ENCODE measurements at places on chromosomes 3 and 15.

GRCh38 chr3:190010486-190010885, 110.2 kb downstream of the P3H2 start:
- no peak for DNase-seq

- DNase-seq: no peak
These were observed 43.4 kb upstream of the LMCD1 start for GRCh38 chr3:8458238-8458661.

DNA sequence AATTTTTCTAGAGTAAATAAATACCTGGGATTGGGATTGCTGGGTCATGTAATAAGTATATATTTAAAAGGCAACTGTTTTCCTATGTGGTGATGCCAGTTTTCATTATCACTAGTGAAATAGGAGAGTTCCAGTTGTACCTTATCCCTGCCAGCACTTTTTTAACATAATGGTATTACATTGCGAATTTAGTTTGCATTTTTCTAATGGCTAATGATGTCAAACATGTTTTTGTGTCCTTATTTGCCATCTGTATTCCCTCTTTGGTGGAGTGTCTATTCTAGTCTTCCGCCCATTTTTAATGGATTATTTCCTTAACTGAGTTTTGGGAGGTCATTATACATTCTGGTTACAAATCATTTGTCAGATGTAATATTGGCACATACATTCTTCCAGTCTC, 88.3 kb downstream of the GHSR start:
- DNase-seq: no peak

- peak; percentile 63 for DNase-seq
These were observed 1.6 kb upstream of the CHST13 start for GRCh38 chr3:126522363-126522788.

GRCh38 chr3:62041681-62042080, 331.7 kb downstream of the FEZF2 start:
- no peak for DNase-seq

- no peak for DNase-seq
These were observed 226.0 kb upstream of the GOLGA6L4 start for GRCh38 chr15:84009616-84010015.

DNA sequence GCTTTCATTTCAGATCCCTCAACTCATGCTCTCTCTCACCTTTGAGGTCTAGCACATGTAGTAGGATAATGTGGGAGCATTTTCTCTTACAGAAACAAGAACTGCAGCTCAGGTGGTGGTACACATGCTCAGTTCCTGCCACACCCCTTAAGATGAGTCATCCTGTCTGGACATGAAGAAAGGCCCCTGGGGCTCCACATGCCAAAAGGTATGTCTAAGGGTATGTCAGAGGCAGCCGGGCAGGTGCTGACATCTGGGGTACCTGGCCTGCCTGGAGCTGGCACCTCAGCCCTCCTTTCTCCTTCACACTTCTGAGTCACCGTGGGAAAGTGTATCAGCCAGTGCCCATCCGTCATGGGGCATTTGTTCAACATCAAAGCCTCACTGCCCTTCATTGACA, 209.9 kb downstream of the OCA2 start:
- no peak for DNase-seq

DNA sequence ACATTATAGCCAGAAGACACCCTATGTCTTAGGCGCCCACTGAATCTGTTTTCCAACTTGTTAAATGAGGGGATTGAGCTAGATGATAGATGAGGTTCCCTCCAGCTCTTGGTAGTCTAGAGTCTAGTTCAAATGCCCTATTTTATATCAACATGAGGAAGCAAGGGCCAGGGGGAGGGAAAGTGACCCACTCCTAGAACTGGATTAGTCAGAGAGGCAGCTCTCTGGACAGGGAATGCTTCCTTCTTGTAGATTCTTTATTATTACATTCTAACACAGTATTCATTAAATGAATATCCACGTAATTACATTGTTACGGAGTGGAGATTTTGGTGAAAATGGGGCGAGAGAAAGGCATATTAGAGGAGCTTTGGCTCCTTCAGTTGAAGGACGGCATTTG, 89.5 kb downstream of the RAD18 start:
- DNase-seq: no peak

DNA sequence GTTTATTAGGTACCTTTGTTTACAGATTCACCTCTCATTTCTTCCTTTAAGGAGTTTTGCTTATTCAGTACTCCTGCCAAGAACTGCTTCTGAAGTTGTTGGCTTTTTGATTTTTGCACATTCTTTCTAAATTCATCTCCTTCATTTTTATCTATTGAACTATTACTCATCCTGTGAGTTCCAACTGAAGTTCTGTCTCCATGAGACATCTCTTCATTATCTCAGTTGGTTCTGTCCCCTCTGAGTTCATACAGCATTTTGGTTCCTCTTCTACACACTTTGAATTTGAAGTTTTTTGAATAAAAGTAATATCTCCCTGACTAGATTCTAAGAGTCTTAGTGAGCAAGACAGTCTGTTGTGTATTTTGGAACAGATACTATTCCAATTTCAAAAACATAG, 299.7 kb downstream of the OTOL1 start:
- no peak for DNase-seq

GRCh38 chr15:95405447-95405846, 925.1 kb upstream of the NR2F2 start:
- no peak for DNase-seq

- DNase-seq: no peak
These were observed 81.5 kb upstream of the PRICKLE2 start for GRCh38 chr3:64306745-64307144.

DNA sequence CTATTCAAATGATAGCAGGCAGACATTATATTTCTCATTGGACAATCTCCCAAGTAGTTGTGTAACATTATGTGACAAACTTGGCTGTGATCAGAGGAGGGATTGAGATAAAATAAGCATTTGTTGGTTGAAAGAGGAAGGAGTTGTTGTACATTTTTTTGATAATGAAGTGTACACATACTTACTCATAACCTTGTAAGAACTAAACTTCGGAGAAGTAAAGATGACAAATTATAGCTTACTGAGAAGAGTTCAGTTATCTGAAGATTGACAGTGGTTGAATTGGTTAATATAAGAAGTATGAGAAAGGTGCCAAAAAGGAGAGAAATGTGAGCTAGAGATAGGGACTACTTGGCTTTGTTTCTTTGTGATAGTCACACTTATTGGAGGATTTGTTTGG, 32.6 kb downstream of the STT3B start:
- DNase-seq: no peak

GRCh38 chr15:70892912-70893560, 410 bp downstream of the LRRC49 start:
- DNase-seq: no peak

DNA sequence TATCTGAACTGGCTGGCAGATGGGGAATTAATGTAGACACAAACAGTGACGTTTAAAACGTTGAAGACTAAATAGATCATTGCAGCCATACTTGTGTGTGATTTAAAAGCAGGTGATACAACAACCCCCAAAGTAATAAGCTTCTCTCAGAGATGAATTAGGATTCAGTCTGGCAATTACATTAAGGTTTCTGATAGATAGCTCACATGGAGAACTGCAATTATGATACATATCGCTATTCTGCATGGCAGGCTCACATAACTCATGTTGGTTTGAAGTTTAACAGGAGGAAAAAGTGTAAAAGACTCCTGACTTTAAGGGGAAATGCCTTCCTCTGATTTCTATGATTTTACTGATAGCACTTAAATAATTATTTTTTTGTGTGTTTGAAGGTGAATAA, 196.9 kb downstream of the CLSTN2 start:
- no peak for DNase-seq

- no peak for DNase-seq
These were observed at the start of gene CAV3 for GRCh38 chr3:8733332-8734094. TSS of gene CAV3 (plus strand) at chr3:8733802. CDS start at chr3:8733877, 75 bp downstream.

DNA sequence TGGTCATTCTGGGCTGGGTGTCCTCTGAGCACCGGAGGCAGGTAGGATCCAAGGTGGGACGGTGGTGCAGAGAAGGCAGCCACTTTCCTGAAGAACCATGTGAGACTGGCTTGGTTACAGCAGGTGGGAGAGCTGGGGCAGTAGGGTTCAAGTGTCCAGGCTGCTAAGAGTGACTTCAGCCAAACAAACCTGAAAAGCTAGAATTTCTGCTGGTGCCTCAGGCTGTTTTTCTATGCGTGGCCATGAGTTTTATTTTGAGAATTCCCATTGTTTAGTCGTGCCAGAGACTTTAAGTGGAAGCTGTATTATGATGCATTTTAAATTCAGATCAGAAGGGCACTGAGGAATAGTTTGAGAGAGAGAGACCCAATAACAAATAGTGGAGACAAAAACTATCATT, 20.1 kb downstream of the USP13 start:
- no peak for DNase-seq

DNA sequence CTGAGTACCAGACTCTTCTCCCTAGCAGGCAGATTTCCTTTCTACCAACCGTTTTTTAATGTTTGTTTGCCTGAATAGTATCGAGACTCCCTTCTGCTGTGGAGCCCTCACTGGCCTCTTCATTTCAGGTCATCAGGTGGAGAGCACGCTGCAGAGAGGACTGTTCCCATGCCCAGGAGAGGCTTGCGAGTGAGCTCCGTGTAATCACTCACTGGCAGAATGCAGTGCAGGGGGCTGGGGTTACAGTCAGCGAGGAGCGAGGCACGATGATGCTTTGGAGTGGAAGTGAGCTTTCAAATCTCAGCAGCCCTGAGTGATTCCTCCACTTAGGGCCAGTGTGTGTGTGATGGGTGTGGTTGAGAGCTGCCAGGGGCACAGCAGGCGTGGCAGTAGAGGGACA, 385.2 kb downstream of the SHQ1 start:
- DNase-seq: no peak

DNA sequence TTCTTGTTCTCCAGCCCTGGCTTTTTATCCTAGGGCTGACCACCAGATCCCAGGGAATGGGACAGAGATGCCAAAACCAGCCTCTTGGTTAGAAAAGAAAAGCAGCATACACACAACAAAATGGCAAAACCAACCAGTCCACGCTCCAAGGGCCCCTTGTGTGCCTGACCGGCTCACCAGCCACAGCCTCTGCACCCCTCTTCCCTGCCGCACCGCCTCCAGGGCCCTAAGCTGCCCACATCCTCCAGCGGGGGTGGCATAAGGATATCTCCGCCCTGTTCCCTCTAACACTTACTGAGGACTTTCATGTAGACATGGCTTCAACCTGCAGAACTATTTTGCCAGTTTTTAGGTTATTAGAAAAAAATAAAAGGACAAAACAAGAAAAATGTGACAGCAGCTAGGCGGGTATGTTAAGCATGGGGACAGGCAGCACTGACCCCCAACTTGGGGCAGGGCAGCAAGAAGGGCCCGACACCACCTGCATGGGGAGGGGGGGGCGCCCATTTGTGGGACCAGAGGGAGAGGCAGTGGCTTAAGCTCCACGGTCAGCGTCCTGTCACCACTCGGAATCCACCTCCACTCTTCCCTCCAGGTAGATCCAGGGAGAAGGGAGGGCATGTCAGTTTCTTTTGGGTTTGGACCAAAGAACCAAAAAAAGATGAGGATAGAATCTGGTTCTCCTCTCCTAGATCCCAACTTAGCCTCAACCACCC, 49.1 kb downstream of the DHX30 start:
- DNase-seq: no peak

GRCh38 chr15:34879107-34879506, 83.8 kb upstream of the ACTC1 start:
- no peak for DNase-seq

DNA sequence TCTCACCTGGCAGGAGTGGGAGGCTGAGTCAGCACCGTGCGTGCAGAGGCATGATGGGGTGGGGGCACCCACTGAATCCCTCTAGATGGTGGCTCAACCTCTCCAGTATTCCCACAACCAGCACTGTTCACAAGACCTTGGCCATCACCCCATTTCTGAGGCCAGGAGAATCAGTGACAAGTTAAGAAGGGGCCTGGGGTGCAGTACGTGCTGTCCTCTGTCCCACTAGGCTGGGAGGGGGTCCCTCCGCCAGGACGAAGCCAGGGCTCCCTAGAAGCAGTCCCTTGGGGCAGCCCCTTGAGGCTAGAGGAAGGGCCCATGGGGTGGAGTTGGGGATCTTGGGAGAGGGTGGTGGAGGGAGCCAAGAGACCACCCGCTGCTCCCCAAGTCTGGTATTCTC, 4.8 kb downstream of the MYL3 start:
- no peak for DNase-seq

GRCh38 chr3:94081884-94082283, 19.0 kb downstream of the NSUN3 start:
- DNase-seq: no peak

GRCh38 chr15:39511000-39511915, 69.6 kb upstream of the THBS1 start:
- DNase-seq: no peak

DNA sequence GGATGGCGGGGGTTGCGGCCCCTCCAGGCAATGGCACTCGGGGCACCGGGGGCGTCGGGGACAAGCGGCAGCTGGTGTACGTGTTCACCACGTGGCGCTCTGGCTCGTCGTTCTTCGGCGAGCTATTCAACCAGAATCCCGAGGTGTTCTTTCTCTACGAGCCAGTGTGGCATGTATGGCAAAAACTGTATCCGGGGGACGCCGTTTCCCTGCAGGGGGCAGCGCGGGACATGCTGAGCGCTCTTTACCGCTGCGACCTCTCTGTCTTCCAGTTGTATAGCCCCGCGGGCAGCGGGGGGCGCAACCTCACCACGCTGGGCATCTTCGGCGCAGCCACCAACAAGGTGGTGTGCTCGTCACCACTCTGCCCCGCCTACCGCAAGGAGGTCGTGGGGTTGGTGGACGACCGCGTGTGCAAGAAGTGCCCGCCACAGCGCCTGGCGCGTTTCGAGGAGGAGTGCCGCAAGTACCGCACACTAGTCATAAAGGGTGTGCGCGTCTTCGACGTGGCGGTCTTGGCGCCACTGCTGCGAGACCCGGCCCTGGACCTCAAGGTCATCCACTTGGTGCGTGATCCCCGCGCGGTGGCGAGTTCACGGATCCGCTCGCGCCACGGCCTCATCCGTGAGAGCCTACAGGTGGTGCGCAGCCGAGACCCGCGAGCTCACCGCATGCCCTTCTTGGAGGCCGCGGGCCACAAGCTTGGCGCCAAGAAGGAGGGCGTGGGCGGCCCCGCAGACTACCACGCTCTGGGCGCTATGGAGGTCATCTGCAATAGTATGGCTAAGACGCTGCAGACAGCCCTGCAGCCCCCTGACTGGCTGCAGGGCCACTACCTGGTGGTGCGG, 1.9 kb downstream of the CHST2 start:
- DNase-seq: peak; percentile 30

DNA sequence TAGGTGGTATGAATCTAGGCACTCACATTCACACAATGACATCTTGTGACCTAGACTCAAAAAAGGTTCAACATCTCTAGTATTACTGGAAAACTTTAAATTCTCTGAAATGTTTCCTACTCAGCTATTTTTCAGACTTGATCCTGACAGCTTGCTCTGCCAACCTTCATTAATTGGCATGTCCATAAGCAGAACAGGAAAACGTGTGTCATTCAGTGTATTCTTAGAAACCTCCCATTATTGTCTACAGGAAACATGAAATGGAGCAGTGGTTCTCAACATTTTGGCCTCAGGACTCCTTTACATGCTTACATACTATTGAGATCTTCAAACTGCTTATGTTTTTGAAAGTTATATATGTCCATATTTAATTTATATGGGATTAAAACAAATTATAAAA, 363.2 kb downstream of the NAALADL2 start:
- no peak for DNase-seq

GRCh38 chr3:102180280-102180931, 254.4 kb upstream of the ZPLD1 start:
- DNase-seq: no peak

GRCh38 chr3:140501061-140501769, 176.6 kb upstream of the TRIM42 start:
- DNase-seq: no peak

- no peak for DNase-seq
These were observed 65.3 kb downstream of the LRTM1 start for GRCh38 chr3:54862526-54862925.

GRCh38 chr3:43994657-43995546, 246.8 kb upstream of the TOPAZ1 start:
- DNase-seq: no peak

Data from GM12892 (cell line).